ENCODE measurements at places on chromosomes 3 and 15.

- DNase-seq, result no peak
Measured at GRCh38 chr3:152770296-152770695, 64.6 kb upstream of the P2RY1 start.

- no peak for DNase-seq
Measured at GRCh38 chr3:142029791-142030190, 119.6 kb downstream of the TFDP2 start.

DNA sequence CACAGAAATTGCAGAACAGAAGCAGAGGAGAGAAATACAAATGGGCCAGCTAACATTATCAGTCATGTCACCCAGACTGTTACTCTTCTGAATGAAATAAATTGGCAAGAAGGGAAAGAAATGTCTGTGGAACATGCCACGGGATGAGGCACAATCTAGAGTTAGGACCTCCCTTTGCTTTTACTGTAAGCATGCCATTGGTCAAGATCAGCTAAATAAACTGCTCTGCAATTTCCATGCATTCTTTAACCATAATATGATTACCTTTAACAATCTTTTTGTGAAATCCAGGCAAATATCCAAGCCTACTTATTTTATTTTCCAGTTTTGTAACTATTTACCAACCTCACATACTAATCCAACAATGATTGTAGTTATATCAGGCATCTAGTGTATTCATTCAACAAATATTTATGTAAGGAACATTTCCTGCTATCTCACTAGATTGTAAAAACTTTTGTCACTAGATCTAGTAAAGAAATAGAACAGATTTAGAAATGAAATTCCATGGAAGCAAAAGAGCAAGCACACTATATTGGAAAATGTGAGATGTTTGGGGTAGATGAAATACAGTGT, 383.4 kb downstream of the MECOM start:
- DNase-seq, result no peak

DNA sequence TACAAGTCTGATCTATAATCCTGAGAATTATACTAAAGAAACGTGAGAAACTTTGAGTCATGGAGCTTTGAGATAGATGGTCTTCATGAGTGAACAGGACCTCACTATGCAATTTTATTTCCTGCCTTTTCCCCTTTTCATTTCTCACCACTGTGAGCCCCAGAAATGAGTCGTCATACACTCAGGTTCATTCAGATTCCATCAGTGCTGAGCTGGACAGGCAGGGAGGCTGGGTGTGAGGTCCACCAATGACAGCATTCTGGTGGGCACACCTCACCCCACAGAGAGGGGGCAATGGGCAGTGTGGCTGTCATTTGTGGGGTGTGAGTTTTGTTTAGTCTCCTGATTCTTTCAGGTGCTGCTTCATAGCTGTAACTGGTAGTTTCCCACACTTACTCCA, 16.9 kb downstream of the TIGIT start:
- no peak for DNase-seq

- no peak for DNase-seq
Measured at GRCh38 chr3:46928282-46928681, 48.3 kb downstream of the CCDC12 start.

DNA sequence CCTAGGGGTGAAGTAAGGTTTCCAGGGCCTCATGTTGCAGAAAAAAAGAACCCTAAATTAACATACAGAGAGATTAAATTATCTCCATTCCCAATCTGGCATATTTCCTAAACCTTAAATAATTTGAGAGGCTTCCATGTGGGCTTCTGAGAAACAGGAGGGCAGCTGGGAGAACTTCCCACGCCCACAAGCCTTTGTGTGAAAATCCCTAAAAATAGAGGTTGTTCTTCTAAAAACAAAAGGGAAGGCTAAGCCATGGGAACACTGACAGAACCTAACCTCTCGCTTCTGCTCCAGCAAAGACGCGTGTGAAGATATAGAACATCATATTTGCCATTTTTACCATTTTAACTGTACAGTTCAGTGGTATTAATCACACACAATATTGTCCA, 812 bp upstream of the SLC12A8 start:
- DNase-seq, result no peak

DNA sequence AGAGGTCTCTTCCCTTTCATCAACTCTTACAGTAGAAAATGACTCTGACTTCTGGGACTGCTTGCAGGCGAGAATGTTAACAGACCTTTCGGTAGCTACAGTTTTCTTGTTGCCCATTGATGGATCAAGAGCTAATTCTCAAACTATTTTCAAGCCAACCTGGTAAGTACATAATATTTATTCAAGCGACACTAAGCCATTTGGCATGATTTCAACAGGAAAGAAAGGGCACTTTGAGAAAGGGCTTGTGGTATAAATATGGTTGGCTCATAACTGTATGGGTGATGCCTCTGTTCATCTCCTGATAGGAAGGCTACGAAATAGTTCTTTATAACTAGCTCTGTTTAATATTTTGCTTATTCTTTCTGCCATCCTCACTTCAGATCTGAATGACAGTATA, 196.2 kb upstream of the CNTN4 start:
- no peak for DNase-seq

DNA sequence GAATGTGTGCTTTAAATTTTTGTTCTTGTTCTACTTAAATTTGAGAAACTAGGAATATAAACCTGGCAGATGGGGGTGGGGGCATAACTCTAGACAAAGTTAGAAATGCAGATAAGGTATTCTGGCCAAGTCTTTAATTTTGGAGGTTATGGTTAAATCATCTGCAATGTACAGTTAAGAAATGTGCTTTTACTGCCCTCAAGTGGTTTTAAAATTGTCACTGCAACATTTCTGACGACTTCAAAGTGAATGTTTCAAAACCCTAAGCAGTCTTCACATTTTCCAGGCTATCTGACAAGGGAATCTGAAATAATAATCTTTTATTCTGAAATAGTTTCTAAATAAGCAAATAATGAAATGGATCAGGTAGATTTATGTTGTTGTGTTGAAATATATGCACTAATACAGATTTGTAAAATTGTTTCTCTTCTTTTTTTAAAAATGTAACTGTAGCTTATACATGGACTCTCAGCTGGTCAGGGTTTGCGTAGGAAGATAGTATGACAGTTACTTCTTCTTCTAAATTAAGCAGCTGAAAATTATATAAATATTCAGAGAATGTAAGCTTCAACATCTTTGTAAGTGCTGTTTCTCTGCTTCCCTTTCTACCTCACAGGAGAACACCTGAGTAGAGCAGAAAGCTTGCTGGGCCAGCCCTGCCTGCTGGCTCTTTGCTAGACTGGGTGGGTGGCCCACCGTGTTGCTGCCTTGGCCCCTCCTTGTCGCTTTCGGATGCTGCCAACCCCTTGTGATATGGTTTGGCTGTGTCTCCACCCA, 45.0 kb downstream of the SUCNR1 start:
- no peak for DNase-seq

DNA sequence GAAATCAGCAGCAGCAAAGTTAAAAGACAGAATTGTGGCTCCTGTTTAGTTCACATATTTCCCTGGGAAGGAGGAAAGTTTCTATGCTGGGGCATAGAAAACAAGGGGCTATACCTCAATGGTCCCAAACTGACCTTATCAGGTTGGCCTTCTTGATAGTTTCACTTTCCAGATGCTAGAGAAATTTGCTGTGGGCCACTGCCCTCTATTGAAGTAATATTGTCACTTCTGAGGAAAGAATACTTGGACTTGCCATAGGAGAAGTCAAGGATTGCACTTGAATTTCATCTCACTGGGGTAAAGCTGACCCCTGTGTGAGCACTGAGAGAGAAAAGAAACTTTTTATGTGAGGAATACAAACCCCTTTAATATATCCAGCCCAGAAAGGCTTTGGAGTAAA, 49.3 kb upstream of the XCR1 start:
- no peak for DNase-seq

- peak; percentile 2 for DNase-seq
Measured at GRCh38 chr3:79018671-79019136, 749.1 kb downstream of the ROBO1 start.

GRCh38 chr3:4752201-4753072, 226.8 kb upstream of the BHLHE40 start:
- DNase-seq, result no peak

GRCh38 chr15:61831505-61831921, 228.7 kb downstream of the VPS13C start:
- DNase-seq, result no peak

GRCh38 chr3:49841126-49841696, 15.2 kb downstream of the TRAIP start:
- DNase-seq, result no peak

DNA sequence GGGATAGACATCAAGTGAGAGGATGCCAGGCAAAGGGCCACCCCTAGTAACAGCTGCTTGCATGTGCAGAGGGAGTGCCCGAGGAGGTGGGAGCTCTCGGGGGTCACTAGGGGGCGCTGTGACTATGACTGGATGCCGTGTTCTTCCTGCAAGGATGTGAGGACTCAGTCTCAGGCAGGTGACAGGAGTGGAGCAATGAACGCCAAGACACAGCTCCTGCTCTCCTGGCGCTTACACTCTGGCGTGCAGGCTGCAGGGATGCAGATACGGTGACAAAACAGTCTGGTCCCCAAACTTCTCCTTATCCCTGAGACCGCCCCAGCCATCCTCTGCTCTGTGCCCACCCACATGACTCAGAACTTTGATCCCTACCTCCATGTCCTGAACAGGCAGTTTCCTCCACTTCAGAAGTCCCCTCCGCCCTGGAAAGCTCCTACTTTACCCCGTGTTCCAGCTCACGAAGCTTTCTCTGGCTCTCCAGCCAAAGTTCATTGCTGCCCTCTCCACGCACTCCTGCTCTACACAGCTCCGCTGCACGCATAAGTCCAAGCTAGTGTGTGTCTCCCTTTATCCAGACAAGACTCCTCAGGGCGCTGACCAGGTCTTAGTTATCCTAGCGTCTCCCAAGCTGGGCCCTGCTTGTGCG, 14.7 kb downstream of the RHOV start:
- DNase-seq, result peak; percentile 72

GRCh38 chr3:108590460-108590859, 938 bp downstream of the DZIP3 start:
- DNase-seq, result no peak

DNA sequence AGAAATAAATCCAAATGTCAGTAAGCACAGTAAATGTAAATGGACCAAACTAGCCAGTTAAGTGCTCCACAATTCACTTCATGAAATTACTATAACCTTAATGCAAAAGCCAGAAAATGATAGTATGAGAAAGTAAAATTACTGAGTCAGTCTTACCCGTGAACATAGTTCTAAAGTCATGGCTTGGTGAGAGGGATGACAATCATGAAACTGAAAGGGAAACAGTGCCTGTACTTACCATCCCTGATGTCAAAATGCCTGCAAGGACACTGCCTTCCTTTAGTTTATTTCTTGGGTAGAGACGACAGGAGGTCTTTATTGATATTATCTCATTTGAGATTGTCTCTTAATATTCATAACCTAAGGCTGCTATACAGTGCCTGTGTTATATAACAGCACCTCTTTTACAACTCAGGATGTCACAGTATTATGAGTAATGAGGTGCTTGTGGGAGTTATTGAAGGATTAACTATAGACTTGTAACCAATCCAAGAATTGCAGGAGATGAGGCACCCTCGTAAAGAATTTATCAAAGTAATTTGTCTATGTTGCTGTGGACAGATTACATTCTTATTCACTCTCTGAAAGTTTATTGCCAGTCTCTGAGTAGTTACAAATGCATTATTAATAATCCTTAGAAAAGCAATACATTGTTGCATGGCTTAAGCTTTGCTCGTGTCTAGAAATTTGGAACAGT, 142.9 kb upstream of the BFSP2 start:
- DNase-seq, result no peak

- DNase-seq, result no peak
Measured at GRCh38 chr3:166114448-166114847, 277.2 kb upstream of the BCHE start.

DNA sequence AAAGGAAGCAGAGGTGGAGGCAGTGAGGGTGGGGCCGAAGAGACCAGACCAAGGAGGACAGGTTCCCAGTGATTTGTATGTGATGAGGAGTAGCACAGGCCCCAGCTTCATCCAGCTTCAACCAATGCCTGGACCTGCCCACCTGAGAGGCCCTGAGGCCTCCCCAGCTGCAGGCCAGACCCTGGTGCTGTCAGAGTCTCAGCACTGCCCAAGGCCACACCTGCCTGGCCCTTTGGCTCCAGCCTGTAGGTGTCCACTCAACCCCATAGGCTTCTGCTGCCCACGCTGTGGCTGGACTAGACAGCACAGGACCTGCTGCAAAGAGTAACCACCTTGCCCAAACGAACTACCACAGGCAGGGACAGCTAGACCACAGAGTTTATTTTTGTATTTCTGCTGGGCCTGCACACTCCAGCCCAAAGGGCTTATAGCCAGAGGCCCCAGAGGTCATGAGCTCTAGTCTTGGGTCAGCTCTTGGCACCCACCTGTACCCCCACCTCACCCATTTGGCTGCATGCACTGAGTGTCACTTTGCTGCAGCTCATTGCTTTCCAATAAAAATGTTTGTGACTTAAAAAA, 81.9 kb upstream of the CDV3 start:
- no peak for DNase-seq

- no peak for DNase-seq
Measured at GRCh38 chr3:177330779-177331178, 133.5 kb upstream of the TBL1XR1 start.

- DNase-seq, result no peak
Measured at GRCh38 chr3:32257641-32258438, 19.4 kb downstream of the CMTM8 start.

DNA sequence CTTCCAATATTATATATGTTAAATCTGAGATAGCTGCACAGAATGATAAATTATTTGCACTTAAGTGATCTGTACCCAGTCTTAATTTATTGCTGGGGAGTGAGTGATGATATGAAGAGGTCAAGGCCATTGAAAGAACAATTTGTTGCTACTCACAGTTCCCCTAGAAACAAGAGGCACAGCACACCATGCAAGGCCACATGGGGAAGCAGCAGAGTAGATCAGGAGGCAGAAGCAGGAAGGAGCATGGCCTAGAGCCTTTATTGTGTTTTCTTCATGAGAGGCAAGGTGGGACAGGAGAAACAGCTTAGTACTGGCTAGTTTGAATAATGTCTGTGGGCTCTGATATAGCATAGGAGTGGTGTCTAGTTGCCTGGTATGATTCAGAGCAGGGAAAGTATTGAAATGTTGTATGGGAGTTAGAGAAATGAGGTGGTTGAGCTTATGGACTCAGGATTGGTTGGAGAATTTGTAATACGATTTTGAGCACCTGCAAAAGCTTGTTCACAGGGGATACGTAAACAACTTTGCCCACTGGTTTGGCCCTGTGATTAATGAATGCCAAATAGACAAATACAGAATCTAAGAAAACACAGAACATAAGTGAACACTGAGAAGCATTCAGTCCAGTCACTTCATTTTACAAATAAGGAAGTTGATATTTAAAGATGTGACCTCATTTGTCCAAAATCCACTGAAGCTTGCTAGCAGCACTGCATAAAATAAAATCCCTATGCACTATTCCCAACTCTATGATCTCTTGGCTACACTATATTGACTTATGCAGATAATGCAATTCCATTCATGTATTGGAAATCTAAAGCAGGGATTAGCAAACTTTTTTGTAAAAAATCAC, 71.7 kb downstream of the TMCO5A start:
- no peak for DNase-seq

GRCh38 chr3:149375501-149376196, 1.8 kb downstream of the TM4SF1 start:
- no peak for DNase-seq
